ENCODE measurements at places on chromosomes 2 and 18.

- no peak for DNase-seq
These were observed 29.2 kb upstream of the ALLC start for GRCh38 chr2:3628800-3629199.

DNA sequence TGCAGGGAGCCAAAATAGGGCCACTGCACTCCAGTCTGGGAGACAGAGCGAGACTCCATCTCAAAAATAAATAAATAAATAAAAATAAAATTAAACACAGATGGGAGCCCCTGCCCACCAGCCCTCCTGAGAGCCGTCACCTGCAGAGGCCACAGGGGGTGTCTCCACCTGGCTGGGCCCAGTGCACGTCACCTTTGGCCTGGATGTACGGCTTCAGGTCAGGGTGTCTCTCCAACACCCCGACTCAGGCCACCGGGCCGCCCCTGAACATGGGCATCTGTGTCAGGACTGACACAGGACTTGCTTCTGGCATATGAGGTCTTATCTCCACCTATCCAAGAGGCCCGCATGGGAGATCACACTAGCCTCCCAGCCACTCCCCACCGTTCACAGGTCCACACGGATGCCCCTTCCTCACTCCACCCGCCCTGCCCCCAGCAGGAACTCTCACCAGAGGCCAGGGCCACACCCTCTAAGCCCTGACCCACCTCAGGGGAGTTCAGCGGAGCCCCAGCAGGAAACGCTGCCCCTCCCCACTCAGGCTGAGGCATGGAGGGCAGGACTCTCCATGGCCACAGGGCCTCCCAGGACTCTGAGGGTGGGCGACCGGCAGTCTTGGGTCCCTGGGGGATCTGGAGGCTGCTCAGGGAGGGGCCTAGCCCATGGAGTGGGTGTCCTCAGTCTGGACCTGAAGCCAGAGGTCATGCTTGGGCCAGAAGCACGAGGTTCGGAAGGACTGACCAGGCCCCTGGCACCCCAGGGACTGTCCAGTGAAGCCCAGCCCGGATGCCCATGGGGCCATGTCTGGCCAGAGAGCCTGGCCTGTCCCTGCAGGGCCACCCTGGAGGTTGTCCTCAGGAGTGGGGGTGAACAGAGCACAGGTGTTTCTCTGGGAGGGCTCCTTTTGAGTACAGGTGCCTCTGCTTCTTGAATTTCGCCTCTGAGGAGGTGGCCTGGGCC lies 1.6 kb upstream of the CROCC2 start:
- no peak for DNase-seq

- DNase-seq, result peak; percentile 58
These were observed 13.2 kb upstream of the SEH1L start for GRCh38 chr18:12934454-12935071.

DNA sequence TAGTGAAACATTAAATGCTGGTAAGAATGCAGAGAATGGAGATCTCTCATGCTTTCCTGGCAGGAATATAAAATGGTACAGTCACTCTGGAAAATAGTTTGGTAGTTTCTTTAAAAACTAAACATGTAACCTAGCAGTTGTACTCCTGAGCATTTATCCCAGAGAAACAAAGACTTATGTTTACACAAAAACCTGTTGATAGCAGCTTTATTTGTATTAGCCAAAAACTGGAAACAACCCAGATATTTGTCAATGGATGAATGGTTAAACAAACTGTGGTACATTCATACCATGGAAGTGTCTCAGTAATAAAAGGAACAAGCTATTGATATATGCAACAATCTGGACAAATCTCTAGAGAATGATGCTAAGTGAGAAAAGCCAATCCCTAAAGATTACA lies 81.7 kb upstream of the CTAGE1 start:
- no peak for DNase-seq

DNA sequence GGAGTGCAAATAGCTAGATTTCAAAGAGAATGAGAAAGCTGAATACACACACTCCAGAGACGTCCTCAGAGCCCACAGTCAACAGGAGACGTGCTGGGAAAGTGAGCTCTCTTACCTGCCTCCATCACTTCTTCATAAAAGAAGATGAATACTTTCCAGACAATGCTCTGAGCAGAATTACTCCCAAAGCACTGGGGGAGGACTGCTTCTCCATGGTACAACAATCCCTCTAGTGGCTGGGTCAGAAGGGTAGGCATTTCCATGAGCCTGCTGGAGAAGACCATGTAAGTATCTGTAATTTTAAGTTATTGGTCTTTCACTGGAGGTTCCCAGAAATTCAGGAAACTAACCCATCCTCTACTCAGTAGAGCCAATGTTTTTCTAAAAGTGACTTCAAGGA lies 190.3 kb downstream of the RBM43 start:
- no peak for DNase-seq

- no peak for DNase-seq
These were observed 15.3 kb downstream of the SNORC start for GRCh38 chr2:232885264-232885961.

GRCh38 chr18:3305354-3305762 lies 43.4 kb downstream of the MYL12B start:
- DNase-seq, result no peak

DNA sequence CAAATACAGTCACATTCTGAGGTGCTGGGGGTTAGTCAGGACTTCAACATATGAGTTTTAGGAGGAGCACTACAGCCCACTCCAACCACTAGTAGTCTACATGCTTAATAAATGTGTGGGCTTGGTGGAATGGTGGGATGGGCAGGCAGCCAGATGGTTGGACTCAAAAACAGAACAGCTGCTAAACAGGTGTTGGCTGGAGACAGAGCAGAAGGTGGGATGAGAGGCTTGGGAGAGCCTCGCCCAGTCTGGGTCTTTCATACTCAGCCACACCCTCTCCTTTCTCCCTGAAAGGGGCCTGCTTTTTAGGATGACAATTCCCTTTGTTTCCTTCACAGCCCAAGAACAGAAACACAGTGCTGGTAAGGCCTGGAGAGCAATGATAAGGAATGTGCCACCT lies 143.9 kb upstream of the KLHL29 start:
- DNase-seq, result no peak

- DNase-seq, result no peak
These were observed 34.4 kb downstream of the CYP27C1 start for GRCh38 chr2:127185705-127186104.

GRCh38 chr2:174024524-174025270 lies 59.5 kb upstream of the SP3 start:
- DNase-seq, result no peak

GRCh38 chr18:37107748-37108522 lies 279.0 kb downstream of the KIAA1328 start:
- DNase-seq, result no peak

GRCh38 chr2:203155406-203155805 lies 83.4 kb upstream of the CYP20A1 start:
- DNase-seq, result no peak

GRCh38 chr2:199409759-199410529 lies 47.8 kb downstream of the SATB2 start:
- DNase-seq, result no peak

- no peak for DNase-seq
These were observed 137.0 kb upstream of the RBBP8 start for GRCh38 chr18:22796113-22796512.

DNA sequence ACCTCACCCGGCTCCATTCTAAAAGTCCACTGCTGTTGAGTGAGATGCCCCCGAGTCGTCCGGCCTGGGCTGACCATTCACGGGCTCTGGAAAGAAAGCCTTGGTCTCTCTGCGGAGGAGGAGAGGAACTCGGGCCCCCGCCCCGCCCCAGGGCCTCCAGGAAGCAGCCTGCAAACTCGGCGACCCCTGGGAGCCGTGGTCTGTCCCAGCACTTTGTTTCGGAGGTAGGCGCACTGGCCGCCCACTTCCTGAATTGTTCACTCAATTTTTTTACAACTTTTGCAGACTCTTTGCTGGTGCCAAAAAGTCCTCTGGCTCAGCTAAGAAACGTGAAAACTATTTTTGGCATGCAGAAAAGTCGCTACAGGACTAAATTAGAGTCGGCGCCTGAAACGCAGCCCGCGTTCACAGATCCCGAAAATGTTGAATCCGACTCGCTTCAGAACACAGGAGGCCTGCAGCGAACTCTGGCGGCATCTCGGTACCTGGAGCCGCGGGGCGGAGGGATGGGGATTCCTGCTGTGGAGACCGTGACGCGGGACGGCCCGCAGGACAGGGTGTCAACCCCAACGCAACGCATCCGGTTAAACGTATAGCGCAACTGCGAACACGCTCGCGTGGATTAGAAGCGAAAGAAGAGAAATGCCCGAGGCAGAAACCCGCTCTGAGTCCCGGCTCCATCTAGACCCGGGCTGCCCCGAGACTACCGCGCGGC lies 1.5 kb downstream of the PXDN start:
- DNase-seq, result no peak

- no peak for DNase-seq
These were observed 180.0 kb downstream of the TCF4 start for GRCh38 chr18:55407774-55408535.

DNA sequence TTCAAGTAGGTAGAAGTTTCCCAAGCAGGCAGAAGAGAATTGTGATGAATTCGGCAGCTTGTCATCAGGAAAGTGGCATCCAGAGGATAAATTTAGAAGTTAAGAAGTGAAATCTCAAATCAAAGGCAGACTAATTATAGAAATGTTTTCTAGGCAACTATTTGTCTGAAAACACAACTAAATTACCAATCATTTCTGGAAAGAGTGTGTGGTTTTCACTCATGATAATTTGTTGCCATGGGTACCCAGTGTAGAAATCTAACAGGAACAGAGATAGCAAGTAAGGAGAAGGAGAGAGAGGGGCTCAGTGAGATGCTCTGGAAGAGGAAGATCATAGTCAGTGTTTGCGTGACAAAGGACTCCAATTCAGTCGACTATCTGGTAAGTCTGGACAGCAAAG lies 208.1 kb downstream of the NCKAP5 start:
- no peak for DNase-seq

DNA sequence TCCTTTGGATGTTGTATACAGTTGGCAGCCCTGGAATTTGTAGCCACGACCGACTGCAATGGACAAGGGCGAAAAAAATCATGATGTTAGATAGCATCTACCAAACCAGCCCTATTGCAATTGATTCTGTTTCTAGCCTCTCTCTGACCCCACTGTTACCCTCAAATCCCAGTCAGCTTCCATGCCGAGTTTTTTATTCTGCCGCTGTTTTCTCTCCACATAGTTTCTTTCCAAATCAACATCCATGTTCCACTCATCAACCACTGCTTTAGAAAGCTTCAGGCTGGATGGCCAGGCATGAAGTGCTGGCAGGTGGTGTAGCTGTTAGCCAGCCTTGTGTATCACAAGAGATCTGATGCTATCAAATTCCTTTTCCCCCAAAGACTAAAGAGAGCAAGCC lies 272.8 kb downstream of the FIGN start:
- DNase-seq, result no peak

DNA sequence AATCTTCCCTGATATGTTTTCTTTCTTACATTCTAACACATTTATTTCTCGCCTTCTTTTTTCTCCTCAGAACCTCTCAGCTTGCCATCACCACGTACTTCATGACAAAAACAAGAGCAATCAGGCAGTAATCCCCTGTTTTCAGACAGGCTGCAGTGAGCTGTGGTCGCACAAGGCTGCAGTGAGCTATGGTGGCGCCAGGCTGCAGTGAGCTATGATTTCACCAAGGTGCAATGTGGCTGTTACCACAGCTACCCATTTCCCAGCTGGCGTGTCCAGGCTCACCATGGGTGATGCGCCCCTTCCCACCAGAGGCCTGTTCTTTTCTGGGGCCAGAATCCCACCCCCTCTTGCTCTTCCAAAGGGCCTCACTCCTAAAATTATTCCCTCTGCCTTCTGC lies 25.8 kb downstream of the TCF23 start:
- no peak for DNase-seq

GRCh38 chr18:3985020-3985419 lies 470.1 kb downstream of the DLGAP1 start:
- no peak for DNase-seq

GRCh38 chr18:58779529-58779928 lies 85.1 kb upstream of the ZNF532 start:
- DNase-seq, result no peak

GRCh38 chr2:37357530-37357929 lies 13.1 kb downstream of the QPCT start:
- DNase-seq, result no peak

GRCh38 chr2:73215254-73215653 lies 1.2 kb downstream of the SMYD5 start:
- no peak for DNase-seq

DNA sequence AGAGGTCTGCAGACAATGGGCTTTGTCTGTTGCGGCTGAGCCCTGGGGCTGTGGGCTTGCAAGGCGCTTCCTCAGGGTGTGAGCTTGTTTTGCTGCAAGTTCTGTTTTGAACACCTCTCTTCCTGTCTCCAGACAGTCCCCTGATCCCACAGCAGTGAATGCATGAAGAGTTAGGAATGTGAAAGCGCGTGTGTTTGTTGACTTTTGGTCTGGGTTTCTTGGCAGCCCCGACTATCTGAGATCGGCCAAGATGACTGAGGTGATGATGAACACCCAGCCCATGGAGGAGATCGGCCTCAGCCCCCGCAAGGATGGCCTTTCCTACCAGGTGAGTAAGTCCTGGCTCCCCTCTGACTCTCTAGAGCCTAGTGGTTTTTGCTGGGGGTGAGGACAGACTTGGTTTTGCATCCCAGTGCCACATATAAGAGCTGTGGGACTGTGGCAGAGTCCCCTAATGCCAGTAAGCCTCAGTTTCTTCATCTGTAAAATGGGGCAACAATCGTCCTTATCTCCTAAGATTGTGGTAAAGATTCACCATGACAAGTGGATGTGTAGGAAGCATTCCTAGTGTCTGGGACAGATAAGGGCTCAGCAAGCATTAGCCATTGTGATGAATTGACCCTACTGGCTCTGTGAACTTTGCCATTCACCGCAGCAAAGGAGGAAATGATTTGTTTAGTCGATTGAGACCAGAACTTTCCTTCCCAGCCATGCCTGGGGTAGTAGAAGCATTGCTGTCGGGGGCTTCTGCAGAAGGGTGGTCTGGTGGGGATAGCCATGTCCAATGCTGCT lies 3.0 kb downstream of the LBH start:
- no peak for DNase-seq

- no peak for DNase-seq
These were observed 58.6 kb downstream of the ADCYAP1 start for GRCh38 chr18:963276-963675.

- DNase-seq, result no peak
These were observed 28.1 kb downstream of the EXOC6B start for GRCh38 chr2:72797740-72798139.

DNA sequence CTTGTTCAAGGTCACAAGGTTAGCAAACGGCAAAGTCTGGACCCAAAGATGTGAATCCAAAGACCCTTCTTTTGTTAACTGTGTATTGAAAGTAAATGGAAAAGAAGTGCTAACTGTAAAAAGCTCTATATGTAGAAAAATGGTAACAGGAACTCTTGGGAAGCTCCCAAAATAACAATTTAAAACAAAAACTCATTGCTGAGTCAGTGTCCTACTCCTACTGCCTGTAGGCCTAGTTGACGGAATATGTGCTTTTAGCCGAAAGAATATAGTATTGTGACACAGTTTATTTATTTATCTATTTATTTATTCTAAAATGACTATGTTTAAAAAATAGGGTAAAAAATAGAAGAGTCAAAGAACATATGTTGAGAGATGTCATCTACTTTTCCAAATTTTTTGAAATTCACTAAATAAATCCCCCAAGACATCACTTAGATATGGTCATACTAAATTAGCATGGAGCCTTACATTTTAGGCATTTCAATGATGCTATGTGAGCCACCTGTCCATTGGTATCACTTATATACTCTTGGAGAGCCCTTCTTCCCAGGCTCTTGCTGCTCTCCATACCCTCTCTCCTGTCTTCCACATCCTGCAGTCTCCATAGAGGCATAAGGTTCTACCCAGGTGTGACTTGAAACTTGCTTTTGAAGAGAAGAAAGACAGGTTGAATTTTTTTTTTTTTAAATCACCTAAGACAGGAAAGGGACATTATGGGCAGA lies 13.7 kb downstream of the COL5A2 start:
- no peak for DNase-seq

- DNase-seq, result no peak
These were observed 173.7 kb downstream of the DOK6 start for GRCh38 chr18:69574401-69574800.
